Hair follicle dermal papilla cell (primary cell): ENCODE measurements at places on chromosomes 3 and 15. TPM values are rescaled to one million over a fixed set of nuclear protein-coding genes. Genes with fewer than 3 reads are reported as not detected.

FBXW12 gene
- total RNA-seq = 0.12 and 0.32 TPM in 2 replicates

FAM107A gene
- 0.32 and 0.85 TPM in 2 replicates for total RNA-seq

ANKRD63 gene
- not detected in 2 replicates for total RNA-seq

CPNE4 gene
- total RNA-seq = 1.7 TPM in 1 of 2 replicates, not detected in the other

LRRC34 gene
- 3.4 and 3.7 TPM in 2 replicates for total RNA-seq

TGM5 gene
- not detected in 2 replicates for total RNA-seq

GOLGA8M gene
- 0.16 and 0.73 TPM in 2 replicates for total RNA-seq

LTK gene
- 0.12 and 0.32 TPM in 2 replicates for total RNA-seq

FANCD2OS gene
- total RNA-seq = not detected in 2 replicates

ASB14 gene
- not detected in 2 replicates for total RNA-seq

THAP10 gene
- 1.3 and 1.7 TPM in 2 replicates for total RNA-seq

SAMMSON gene
- total RNA-seq = not detected in 2 replicates

IL17RE gene
- 3.2 and 6.9 TPM in 2 replicates for total RNA-seq

SEMA3F gene
- total RNA-seq = 3.6 and 4.5 TPM in 2 replicates

CSPG5 gene
- total RNA-seq = 0.16 and 0.24 TPM in 2 replicates

CYP8B1 gene
- total RNA-seq = not detected in 2 replicates

GOLGA6L22 gene
- not detected in 2 replicates for total RNA-seq

RASL12 gene
- 8.3 and 10.2 TPM in 2 replicates for total RNA-seq
